ENCODE measurements at places on chromosomes 2 and 18.

DNA sequence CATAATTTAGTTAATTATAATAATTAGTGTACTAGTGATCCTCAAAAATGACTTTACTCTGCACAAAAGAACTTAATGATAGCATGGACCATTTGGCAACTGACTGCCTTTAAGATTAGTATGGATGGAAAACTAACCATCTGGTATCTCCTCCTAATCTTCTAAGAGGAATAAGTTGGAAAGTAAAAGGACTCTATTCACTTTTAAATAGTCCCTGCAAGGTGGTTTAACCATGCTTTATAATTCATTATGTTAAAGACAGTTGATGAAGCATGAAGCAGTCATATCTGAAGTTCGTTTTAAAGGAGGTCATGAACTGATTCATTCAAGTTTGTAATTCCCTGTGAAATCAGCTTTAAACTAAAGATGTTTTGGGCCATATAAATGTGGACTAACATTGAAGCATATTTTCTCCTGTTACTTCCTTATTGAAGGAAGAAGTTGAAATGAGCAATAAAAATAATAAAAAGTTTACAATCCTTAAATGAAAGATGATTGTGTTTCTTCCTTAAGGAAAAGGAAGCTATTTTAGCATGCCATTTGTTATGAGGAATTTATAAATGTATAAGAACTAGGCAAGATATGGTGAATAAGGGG is 446.0 kb downstream of the XIRP2 start:
- no peak for DNase-seq

- peak; percentile 28 for DNase-seq
Observed at GRCh38 chr2:108139521-108139920, 100.2 kb upstream of the SULT1C3 start.

DNA sequence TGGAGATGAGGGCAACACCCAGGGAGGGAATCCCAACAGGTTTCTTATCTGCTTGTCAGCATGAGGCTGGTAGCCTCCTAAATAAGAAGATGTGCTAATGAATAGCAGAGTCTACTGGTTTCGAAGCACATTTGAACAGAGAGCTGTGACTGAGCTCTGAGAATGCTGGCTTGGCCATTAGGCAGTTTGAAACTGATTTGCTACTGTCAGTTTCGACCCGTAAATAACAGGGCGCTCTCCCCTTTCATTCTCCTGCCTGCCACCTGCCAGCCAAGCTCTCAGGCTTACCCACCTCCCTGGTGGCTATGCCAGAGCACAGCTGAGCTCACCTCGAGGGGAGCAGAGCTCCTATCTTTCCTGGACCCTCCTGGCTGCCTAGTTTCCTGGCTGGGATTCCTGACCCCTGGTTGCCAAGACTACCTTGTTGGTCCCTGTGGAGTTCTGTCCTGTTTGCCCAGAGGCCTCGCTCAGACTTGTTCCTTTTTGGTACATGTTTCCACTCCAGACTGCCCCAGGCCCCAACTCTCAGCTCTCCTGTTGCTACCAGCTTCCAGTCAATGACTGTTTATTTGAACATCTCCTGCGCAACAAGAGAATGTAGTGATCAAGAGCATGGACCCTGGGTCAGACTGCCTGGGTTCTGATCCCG is 102.3 kb upstream of the ALPP start:
- no peak for DNase-seq

GRCh38 chr2:12881952-12882351 is 165.2 kb downstream of the TRIB2 start:
- DNase-seq = no peak

- DNase-seq = no peak
Observed at GRCh38 chr18:51516478-51517038, 319.1 kb upstream of the MEX3C start.

DNA sequence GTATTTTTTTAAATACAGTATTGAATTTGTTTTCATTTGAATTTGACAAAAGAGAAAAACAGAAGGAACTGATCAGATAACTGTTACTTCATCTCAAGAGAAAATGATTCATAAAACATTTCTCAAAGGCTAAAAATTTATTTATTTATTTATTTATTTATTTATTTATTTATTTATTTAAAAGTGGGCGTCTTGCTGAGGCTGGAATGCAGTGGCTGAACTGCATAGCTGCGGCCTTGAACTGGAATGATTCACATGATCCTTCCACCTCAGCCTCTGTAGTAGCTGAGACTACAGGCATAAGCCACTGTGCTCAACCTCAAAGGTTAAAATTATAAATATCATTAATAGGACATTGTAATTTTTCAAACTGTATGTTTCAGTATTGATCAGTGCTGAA is 4.5 kb upstream of the PUM2 start:
- DNase-seq = no peak

- no peak for DNase-seq
Observed at GRCh38 chr2:203566161-203566560, 31.1 kb upstream of the RAPH1 start.

DNA sequence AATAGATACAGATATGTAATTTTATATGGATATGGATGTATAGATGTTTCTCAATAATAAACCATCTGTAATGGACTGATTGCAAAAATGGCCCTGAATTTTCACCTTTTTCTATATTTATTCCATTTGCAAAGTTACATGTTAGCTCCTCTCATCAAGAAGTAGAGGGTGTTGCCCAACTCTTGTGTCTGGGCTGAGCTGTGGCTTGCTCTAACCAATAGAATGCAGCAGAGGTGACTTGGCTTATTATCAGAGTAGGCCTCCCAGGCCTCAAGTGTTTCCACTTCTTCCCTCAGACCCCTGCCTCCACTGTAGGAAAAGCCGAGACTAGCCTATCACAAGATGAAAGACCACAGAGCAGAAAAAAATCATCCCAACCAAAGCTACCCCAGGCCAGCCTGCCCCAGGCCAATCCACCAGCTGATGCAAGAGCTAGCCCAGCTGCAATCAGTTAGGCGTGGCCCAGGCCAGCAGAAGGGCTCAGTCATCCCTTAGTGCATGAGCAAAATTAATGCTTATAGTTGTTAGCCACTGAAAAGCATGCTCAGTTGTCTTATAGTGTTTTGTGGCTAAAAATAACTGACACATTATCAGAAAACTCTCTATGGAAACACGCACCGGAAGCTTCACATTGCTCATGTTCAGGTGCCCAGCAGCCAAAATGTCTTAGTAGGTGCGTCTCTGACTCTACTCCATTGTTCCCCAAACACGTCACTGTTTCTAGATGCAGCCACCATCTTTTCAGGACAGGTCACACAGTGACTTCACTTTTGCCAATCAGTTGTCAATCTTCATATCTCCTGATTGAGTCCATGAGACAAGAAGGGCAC is 464.0 kb downstream of the FBXO15 start:
- no peak for DNase-seq

DNA sequence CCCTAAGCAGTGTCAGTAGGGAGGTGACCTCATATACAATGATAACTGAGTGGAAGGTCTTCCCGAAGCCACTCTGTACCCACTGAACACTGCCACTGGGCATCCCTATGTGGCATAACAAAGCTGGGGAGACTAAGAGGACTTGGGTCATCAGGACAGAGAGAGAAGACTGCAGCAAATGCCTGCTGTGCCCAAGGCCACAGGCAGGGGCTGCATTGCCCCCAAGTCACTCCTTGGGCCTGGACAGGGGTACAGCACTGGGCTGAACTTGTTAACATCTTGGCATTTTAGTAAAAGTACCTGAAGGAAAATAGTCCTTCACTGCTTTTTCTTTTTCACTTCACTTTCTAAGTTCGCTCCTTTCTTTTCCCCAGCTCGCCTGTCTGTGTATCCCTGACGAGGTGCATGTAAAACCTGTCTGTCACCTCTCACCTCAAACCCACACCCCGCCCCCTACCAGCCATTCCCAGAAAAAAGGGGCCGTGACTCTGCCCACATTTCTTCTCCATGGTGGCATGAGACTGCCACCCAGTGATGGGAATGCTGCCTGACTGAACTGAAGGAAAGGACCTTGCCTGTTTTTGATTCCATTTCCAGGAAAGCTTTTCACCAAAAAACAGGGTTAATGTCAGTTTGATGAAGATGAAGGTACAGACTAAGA is 62.9 kb downstream of the MTHFD2 start:
- DNase-seq = peak; percentile 35

DNA sequence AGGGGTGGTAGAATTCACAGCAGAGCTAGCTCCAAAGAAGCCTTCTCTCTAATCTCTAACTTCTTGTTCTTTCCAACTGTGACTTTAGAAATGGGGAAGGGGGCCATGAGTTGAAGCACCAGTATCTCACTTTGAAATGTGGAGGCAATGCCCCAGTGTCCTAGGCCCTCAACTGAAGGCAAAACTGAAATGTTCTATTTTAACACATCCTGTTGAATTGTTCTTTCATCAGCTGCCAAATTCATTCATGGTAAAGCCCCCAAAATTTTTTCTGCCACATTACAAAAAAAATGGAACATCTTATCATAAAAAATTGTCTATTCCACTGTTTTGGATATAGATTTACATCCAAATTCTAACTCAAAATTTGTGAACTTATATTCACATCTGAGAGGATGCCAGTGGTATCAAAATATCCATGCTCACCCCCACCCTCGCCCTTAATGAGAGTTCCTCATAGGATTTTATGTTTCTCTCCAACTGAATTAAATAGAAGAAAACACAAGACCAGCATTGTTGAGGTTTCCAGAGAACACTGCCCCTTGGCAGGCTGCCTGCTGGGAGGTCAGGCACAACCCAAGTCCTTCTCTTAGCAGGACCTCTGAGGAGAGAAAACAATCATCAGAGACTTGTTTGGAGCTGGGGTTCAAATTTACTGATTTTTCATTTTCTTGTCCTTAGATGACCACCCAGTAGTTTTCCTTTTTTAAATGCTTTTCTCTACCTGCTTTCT is 147.4 kb upstream of the PGAP1 start:
- no peak for DNase-seq

GRCh38 chr18:34659579-34660517 is 50.2 kb upstream of the DTNA start:
- peak; percentile 23 for DNase-seq

DNA sequence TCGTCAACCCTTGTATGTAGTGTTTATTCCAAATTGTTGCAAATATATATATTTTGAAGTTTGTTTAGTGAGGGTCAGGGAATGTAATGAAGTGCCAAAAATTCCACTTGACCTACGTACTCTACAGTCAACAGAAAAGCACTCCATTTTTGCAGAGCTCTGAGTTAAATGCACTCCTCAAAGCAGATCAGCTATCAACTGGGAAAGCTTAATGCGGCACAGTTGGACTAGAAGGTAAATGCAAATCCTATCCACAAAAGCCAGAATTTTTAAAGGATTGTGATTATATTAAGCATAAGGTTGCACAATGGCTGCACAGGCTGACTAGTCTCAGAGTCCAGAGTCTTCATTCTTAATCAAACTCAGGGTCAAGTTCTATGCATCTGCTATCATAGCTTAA is 577.1 kb downstream of the ARHGAP15 start:
- DNase-seq = no peak

DNA sequence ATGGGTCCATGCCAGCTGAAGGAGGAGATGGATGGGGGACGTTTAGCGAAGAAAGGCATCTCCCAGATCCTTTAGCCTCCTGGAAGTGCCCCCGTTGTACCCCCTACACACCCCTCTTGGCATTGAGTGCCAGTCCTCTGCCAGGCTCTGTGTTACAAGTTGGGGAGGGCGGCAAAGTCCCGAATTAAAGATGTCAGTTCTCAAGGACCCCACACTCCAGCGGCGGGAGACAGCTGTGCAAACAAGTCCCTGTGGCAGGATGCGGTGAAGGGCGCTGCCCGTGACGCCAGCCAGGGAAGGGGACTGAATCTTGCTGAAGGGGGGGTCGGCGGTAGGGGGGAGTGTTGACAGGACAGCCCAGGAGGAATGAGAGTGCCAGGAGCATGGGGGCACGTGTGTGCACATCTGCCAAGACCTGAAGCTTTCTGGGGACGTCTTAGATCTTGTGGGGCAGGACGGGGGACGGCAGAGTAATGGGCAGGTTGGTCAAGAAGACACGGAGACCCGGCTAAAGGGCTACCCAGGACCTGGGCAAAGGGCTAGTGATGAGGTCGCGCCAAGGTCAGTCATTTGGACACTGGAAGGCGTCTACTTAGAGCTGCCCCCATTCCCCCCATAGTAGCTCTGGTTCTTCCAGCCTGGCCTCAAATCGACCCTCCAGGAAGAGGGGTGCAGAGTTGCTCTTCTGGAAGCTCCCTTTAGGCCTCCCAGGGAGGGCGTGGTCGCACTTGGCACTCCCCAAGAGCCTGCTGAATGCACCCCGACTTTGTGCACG is 2.8 kb upstream of the CTDSP1 start:
- DNase-seq = peak; percentile 56

DNA sequence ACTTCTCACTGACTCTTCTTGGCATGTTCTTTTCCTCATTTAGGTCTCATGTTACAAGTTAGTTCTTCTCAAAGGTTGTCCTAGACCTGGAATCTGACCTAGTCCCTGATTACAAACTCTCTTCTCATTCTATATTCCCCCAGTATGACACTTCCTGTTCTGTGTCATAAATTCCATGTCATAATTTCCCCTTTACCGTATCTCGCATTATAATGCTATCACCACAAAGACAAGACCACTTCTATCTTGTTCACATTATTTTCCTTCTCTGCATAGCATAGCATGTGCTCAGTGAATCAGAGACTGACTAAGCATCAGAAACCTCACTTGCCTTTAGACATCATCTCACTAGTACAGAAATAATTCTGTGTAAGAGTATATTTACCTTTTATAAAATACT is 63.6 kb upstream of the CAVIN2 start:
- DNase-seq = no peak

DNA sequence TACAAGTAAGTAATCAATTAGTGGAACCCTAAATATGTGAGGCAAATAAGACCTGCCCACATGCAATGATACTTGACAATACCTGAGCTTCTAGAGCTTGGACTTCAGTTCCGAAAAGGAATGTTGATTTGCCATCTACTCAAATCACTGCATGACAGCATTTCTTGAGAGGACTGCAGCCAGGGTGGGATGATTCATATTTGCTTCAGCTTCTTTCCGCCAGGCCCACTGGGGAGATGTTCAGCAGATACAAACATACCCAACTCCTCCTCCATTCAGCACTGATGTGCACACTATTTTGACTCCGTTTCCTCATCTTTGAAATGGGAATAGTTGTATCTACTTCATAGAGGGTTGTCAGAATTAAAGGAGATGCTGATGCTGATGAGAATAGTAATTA is 28.8 kb upstream of the TMEM177 start:
- DNase-seq = no peak

DNA sequence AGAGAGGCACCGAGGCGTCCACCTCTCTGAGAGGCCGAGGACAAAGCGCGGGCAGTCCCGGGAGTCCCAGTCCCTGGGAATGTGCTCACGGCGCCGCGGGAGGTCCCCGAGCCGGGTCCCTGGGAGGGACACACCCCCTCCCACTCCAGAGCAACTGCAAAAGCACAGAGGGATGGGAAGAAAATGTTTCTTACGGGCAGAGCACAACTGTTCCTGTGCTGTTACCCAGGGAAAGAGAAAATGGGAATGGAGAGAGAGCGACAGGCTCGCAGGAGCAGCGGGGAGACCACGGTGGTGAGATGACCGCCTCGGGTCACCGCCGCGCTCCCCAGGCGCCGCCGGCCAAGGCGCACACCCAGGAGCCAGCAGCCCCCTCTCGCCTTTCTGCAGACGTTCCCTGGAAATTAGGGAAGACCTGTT is 1.2 kb upstream of the BCL11A start:
- peak; percentile 53 for DNase-seq

- no peak for DNase-seq
Observed at GRCh38 chr2:229523663-229524062, 190.7 kb downstream of the DNER start.

GRCh38 chr2:236642584-236643291 is 73.1 kb downstream of the ACKR3 start:
- DNase-seq = no peak

GRCh38 chr2:84539729-84540128 is 23.4 kb downstream of the DNAH6 start:
- no peak for DNase-seq
